EH (cell line): ENCODE measurements at places on chromosomes 13 and 19.

DNA sequence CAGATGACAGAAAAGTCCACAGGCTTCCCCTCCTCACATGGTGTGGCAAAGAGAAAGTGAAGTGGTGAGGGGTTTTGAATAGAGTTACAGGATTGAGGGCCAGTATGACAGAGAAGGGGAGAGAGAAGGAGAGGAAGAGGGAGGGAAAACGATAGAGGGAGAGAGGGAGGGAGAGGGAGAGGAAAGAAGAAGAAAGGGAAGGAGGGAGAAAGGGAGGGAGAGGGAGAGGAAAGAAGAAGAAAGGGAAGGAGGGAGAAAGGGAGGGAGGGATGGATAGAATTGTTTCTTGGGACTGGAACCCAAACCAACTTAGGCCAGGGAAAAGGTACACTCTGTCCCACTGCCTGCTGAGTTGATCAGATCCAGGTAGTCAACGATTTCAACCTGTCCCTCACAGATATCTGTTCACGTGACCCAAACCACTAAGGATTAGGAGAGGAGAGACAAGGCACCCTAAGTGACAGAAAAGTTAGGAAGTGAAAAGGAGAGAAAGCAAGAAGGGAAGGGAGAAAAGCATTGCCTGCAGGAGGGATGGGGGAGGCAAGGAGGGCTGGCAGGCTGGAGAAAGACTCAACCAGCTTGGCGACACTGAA lies 8.1 kb upstream of the IGFL3 start:
- no peak for DNase-seq

DNA sequence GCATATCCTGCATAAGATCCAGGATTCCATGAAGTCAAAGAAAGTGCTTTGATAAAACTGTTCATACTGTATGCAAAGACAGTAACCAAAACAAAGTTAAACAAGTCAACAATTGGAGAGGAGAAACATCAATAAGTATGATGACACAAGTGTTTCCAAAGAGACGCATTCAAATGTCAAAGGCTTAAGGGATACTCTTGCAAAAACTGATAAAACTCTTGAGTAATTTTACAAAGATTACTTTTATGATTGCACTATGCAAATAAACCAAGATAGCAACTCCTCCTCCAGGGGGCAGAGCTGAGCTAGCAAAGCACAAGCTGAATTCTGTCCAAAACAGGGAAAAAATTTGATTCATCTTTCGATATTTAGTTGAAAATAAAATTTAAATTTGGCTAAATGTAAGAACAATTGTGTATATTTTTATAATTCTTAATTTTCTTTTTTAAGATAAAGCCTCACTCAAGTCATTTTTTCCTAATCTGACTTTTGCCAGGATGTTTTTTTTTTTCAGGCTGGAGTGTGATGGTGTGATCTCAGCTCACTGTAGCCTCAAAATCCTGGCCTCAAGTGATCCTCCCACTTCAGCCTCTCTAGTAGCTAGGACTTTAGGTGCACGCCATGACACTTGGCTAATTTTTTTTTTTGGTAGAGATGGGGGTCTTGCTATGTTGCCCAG lies 84.0 kb downstream of the MZT1 start:
- DNase-seq, result peak; percentile 49

DNA sequence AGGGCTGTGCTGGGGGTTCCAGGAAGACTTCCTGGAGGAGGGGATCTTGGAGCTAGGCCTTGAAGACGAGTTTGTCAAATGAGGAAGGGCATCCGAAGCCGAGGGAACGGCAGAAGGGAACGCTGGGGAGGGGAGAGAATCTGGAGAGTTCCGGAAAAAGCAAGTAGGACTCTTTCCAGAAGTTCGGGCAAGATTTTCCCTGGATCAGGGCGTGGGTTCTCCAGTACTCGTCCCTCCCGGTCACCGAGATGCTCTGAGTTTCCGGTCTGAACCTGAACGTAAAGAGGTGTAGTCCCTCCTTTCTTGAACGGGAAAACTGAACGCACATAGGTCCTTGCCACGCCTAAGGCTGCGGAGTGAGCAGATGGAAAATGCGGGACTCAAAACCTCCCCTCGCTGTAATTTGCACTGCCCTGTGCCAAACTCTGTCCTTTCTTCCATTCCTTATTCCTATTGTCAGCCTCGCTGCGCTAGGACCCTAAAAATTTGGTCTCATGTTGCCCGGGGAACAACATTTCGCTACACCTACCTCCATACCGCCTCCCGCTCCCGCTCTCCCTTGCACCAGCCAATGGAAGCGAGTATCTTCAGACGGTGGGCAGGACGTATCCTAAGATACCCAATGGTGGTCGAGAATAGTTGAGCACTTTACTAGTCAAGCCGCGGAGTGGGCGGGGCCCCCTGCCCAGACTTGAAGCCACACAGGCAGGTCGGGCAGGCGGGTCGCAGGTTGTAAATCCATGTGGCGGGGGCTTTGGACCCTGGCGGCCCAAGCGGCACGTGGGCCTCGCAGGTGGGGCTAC lies at the start of gene GTPBP3:
TSS of gene GTPBP3 (plus strand) at position 682 of the 803 bp plus-strand sequence. CDS start at position 741, 59 bp downstream.
- DNase-seq, result peak; percentile 98

GRCh38 chr13:101262306-101262705 lies 154.0 kb downstream of the NALCN start:
- DNase-seq, result no peak

DNA sequence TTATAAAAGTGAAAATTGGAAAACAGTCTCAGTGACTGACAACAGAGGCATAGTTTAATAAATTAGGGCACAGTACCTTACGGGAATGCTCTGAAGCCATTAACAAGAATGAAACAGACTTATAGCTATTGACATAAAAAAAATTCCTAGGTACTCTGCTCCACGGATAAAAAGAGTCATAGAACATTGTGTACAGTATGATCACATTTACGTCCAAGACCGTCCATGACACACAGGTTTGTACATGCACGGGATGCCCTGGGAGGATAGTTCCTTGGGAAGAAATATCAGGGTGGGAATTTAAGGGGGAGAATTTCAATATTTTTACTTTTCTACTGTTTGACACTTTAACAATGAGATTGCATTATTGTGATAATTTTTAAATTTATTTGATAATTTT lies 24.9 kb upstream of the CAMSAP3 start:
- no peak for DNase-seq

- DNase-seq, result no peak
These were observed 8.6 kb downstream of the PDX1 start for GRCh38 chr13:27928353-27928804.

- DNase-seq, result peak; percentile 59
These were observed 135.7 kb downstream of the MIPEP start for GRCh38 chr13:23753458-23753857.

GRCh38 chr19:35247526-35248309 lies 1.1 kb upstream of the LSR start:
- DNase-seq, result no peak

- DNase-seq, result no peak
These were observed 58.5 kb upstream of the ARGLU1 start for GRCh38 chr13:106626473-106626872.

DNA sequence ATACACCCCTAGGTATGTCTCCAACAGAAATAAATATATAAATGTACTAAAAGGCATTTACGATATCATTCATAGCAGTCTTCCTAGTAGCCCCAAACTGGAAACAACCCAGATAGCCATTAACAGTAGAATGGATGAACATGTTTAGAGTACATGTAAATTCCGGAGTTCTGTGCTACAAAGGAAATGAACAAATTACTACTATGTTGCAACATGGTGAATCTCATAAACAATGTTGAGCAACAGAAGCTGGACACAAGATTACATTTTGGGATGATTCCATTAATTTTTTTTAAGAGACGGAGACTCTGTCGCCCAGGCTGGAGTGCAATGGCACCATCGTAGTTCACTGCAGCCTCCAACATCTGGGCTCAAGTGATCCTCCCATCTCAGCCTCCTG lies 5.9 kb upstream of the SLC7A10 start:
- peak; percentile 57 for DNase-seq

- DNase-seq, result no peak
These were observed 95.2 kb upstream of the CLDN10 start for GRCh38 chr13:95457294-95457693.

GRCh38 chr19:4376991-4377781 lies 23.2 kb downstream of the SH3GL1 start:
- DNase-seq, result peak; percentile 57

- peak; percentile 90 for DNase-seq
These were observed 57.8 kb downstream of the MBNL2 start for GRCh38 chr13:97279913-97280312.

DNA sequence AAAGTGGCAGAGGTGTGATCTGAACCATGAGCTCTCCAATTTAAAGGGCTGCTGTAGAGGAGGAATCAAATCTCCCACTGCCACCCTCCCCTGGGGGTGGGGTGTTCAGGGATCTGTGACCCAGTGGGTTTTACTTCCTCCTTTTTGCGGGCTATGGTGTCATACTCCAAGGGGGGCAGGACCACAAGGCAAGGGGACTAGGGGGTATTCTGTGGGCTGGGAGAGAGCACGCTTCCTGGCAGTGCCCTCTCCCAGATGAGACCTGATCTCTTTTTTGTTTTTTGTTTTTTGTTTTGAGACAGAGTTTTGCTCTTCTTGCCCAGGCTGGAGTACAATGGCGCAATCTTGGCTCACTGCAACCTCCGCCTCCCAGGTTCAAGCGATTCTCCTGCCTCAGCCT lies 10.3 kb downstream of the PLD3 start:
- no peak for DNase-seq

DNA sequence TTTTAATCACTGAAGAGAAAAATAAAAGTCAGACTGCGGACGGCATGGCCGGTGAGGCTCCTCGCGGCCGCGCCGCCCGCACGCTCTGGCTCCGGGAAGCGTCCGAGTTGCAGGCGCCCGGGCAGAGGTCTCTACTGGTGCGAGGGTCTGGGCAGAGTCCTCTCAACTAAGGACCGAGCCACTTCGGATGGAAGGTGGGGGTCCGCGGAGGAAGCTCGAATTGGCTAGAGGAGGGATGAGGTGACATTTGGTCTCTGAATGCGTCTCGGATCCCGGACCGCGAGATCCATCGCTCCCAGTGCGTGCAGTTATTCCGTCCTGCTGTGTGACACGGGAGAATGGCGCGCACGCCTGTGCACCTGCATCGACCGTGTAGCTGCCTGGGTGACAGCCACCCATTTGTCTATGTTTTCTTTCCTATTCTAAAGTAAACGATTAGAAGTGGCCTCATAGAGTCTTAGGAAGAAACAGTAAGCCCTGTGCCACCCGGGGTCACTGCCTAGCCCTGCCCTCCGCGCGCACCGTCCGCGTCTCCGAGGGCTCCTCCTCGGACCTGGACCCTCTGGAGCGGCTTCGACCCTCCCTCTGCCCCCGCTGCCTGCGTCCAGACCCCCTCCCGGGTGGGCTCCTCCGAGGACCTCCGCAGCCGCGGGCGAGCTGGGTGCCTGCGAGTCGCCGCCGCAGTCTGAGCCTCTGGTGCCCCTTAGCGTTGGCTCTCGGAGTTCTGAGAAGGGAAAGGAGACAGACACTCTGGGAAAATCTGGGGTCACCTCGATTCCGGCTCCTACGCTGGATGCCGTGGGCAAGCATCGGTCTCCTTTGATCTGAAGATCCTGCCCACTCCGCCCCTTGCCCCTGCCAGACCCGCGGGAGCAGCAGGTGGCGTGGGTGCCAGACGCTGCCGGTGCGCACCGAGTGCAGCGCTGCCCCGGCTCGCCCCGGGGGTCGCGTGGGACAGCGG lies 347.4 kb downstream of the LIG4 start:
- DNase-seq, result no peak

- no peak for DNase-seq
These were observed 3.8 kb downstream of the ZIC2 start for GRCh38 chr13:99985241-99985874.

GRCh38 chr13:95842898-95843297 lies 166.0 kb downstream of the DNAJC3 start:
- no peak for DNase-seq

GRCh38 chr19:40143612-40144011 lies 47.6 kb upstream of the MAP3K10 start:
- peak; percentile 25 for DNase-seq

- DNase-seq, result no peak
These were observed 67.2 kb upstream of the GPR183 start for GRCh38 chr13:99374169-99374991.
